ENCODE measurements at places on chromosomes 7 and 10.
A peak's percentile ranks its signal among the peaks of the same experiment; 100 is the strongest.

DNA sequence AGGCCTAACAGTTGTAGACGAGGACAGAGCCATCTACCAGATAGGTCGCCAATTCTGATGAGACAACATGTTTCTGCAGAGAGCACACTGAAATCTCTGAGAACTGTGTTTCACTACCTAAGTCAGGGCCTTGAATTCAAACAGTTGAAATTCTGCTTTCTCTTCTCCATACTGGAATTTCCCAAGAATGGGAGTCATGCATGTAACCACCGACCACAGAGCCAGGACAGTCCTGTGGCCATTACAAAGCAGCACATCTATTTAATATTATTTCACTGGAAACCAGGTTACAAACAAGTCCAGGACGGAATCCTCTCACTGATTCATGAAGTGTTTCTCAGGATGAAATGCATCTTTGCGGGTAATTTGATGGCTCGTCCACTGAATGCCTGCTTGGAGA lies 62.0 kb upstream of the ST8SIA6 start:
- no peak for DNase-seq

DNA sequence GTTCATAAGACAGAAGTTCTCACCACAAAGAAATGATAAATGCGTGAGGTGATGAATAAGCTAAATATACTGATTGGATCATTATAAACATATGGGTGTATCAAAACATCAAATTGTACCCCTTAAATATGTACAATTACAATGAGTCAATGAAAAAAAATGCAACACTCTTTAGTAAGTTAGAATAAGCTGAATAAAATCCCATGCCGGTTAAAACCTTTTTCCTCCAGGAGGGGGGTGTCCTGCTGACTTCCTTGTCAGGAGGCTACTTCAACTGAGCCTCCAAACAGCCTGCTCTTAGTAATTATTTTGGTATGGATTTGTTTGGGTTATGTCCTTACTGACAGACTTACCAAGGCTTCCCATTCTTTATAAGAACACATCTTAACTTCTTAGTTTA lies 649.1 kb downstream of the INHBA start:
- no peak for DNase-seq

- DNase-seq, result no peak
Observed at GRCh38 chr10:77626266-77626935, 11.2 kb downstream of the KCNMA1 start.

DNA sequence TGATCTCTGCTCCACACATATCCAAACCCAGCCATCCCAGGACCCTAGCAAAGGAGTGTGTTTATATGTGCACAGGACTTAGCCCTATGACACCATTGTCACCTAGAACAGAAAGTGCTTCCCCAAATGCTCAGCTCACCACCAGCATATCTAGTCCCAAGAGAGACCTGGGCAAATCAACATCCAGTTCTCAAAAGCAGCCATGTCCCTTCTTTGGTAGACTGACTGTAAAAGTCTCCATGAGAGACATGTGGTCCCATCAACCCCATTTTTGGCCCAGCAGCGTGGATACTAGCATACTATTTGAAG lies 20.9 kb upstream of the ARHGAP22 start:
- no peak for DNase-seq

DNA sequence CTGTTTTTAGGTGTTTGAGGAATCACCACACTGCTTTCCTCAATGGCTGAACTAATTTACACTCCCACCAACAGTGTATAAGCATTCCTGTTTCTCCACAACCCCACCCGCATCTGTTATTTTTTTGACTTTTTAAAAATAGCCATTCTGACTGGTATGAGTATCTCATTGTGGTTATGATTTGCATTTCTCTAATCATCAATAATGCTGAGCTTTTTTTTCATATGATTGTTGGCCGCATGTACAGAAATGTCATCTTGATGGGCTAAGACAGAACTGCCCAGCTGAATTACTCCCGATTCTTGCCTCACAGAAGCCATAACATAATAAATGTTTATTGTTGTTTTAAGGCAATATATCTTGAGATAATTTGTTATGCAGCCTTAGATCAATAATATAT lies 93.1 kb upstream of the DKK1 start:
- DNase-seq, result no peak

- no peak for DNase-seq
Observed at GRCh38 chr10:32199714-32200394, 143.6 kb upstream of the KIF5B start.

GRCh38 chr7:44184206-44184872 lies 4.9 kb downstream of the GCK start:
- no peak for DNase-seq

- DNase-seq, result no peak
Observed at GRCh38 chr7:51180092-51180491, 136.5 kb downstream of the COBL start.

- DNase-seq, result no peak
Observed at GRCh38 chr10:2342206-2342605, 604.9 kb upstream of the ADARB2 start.

- DNase-seq, result no peak
Observed at GRCh38 chr7:111045449-111045848, 45.5 kb upstream of the LRRN3 start.

DNA sequence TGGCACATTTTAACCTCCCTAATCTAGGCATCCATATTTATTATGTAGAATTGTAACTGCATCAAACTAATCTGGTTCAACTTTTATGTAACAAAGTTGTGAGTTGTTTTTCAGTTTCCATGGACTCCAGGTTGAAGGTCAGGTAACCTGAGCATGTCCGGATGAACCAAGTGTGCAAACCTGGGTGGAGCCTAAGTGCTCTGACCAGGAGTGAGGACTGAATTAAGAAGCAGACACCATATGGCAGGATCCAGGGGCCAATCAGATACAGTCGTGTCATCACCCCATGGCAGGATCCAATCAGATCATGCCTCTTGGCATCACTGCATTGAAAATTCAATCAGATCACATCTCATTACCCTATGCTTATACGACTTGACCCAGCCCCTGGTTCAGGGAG lies 41.2 kb upstream of the PHYHIPL start:
- DNase-seq, result no peak

DNA sequence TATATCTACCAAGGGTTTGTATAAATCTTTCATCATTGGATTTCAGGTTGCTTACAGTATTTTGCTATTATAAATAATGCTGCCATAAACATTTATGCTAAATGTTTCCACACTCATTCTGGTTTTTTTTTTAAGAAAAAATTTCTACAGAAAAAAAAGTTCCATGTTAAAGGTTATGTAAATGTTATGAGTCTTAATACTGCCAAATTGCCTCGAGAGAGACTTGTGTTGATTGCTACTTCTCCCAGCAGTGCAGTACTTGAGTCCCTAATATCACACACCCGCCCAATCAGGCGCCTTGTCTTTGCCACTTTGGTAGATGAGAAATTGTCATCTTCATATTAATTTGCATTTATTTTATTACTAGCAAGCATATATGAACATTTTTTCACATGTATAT lies 96.7 kb upstream of the TMEM26 start:
- DNase-seq, result no peak

DNA sequence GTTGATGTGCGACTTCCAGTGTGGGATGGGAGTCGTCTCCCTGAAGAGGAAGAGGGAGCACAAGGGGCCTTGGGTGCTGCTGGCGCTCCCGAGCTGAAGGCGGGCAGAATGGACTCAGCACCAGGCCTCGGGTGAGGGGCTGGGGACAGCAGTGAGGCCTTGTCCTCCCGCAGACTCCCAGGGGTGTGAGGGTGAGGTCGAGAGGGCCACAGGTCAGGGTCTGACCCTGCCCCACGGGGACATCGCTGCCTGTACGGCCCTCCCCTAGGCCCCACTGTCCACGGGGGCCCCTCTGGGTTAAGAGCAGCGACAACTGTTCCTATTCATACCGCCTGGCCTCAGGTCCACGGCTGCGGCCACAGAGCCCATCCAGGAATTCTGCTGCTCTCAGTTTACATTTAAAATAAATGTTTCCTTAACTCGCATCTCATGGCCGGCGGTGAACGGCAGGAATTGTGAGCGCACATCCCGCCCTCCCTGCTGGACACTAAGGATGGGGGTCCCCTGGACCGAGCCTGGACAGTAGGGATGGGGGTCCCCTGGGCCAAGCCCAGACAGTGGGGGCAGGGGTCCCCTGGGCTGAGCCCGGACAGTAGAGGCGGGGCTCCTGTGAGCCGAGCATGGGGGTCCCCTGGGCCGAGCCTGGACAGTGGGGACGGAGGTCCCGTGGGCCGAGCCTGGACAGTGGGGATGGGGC lies 61.7 kb downstream of the PDGFA start:
- DNase-seq, result no peak

GRCh38 chr10:110811791-110812581 lies 59.7 kb upstream of the PDCD4 start:
- DNase-seq, result no peak

DNA sequence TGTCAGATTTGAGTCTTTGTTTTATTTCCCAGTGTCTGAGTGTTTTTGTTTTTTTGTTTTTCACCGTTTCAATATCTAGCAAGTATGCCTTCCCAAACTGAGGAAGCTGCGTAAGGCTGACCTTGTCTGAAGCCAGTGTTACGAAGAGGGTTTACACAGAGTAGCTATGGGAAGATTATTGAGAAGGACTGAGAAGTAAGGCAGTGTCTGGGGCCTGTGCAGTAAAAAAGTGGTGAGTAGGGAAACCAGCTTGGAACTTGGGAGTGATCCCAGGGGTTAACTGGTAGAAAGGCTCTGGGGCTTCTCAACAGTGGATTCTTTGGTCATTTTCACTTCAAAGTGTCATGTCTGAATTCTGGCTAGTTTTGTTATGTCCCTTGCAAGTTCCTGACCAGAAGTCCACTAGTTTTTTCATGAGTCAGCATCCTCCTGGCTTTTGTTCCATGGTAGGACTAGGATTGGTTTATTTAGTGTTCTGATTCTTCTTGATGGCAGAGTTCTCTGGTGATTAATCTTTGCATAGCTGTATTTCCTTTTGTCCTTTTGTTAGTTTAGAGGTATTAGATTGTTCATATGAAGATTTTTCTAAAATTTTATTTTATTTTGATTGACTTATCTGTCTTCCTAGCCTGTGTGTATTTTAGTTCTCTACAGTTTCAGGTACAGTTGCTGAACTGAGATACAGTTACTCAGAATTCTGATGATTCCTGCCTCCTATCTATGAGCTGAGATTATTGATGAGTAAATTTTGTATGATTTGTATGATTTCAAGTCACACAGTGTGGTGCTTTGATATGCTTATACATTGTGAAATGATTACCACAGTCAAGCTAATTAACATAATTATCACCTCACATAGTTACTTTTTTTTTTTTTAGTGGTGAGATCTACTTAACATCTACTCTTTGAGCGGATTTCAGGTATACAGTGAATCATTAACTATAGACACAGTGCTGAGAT lies 19.0 kb downstream of the GARS1 start:
- no peak for DNase-seq

GRCh38 chr7:121369462-121369861 lies 26.6 kb downstream of the FAM3C start:
- DNase-seq, result no peak

GRCh38 chr10:102677331-102678067 lies 33.2 kb downstream of the TRIM8 start:
- DNase-seq, result no peak

DNA sequence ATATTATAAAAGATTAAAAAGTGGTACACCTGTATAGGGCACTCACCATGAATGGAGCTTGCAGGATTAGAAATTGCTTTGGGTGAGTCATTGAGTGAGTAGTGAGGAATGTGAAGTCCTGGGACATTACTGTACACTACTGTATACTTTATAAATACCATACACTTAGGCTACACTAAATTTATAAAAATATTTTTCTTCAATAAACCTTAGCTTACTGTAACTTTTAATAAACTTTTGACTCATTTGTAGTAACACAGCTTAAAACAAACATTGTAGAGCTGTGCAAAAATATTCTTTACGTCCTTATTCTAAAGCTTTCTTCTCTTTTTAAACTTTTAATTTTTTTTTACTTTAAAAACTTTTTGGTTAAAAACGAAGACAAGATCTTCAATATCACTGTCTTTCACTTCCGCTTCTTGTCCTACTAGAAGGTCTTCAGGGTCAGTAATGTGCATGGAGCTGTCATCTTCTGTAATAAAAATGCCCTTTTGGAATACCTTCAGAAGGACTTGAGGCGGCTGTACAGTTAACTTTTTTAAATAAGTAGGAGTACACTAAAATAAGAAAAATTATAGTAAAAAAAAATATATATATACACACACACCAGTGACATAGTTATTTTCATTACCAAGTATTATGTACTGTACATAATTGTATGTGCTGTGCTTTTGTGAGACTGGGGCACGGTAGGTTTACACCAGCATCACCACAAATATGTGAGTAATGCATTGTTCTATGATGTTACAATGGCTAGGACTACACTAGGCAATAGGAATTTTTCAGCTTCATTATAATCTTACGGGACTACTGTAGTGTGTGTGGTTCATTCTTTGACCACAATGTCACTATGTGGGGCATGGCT lies 3.5 kb downstream of the STK31 start:
- no peak for DNase-seq

- no peak for DNase-seq
Observed at GRCh38 chr10:92719991-92720830, 30.5 kb downstream of the HHEX start.

GRCh38 chr7:156966387-156966786 lies 16.9 kb downstream of the NOM1 start:
- no peak for DNase-seq

DNA sequence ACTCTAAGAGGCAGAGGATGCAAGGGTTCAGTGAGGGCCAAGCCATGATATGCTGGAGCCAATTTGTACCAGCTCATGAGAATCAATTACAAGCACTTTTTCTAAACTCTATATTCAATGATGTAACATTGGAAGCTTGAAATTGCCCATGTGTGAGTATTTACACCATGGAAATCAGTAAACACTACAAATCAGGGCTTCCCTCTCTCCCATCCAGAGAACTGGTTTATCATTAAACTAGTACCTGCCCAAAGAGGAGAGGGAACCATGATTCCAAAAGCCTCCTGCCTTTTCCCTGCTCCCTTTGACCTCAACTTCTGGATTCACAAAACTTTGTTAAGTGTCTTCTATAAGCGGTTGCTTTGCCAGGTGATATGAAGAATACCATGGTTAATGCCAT lies 52.5 kb upstream of the BICC1 start:
- DNase-seq, result no peak

DNA sequence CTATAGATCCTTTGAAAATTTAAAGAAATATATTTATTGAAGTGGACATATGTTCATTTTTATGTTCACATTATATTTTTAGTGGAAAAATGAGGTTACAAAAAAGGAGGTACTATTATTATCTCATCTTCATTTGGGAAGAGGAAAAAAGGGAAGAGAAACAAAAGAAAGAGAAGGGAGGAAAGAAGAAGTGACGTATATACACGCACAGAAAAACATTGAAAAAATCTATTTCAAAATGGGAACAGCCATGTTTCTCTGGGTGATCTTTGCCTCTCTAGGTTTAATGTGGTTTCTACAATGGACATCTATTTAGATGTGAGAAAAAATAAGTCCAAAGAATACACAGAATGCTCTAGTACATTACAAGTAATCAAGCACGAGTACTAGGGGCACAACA lies 14.8 kb downstream of the ANK3 start:
- no peak for DNase-seq

GRCh38 chr10:97584060-97584797 lies at the start of gene HOGA1:
TSS of gene HOGA1 (plus strand) at chr10:97584389. CDS start at chr10:97584704, 315 bp downstream.
- DNase-seq, result no peak

- DNase-seq, result peak; percentile 35
Observed at GRCh38 chr7:92731335-92732063, 104.9 kb downstream of the CDK6 start.

GRCh38 chr7:108265007-108265406 lies 134.8 kb upstream of the LAMB4 start:
- DNase-seq, result no peak

GRCh38 chr10:82464966-82465365 lies 590.0 kb downstream of the NRG3 start:
- no peak for DNase-seq
